ENCODE measurements at places on chromosomes 5 and 9. TPM values are rescaled to one million over a fixed set of nuclear protein-coding genes. Genes with fewer than 3 reads are reported as not detected.

Gene TGFBI
- 295 TPM for polyA plus RNA-seq

Gene TTC1
- polyA plus RNA-seq: 59.9 TPM

Gene C5orf24
- polyA plus RNA-seq: 120 TPM

Gene LRRC19
- polyA plus RNA-seq: 15.3 TPM

Gene ZNF879
- polyA plus RNA-seq: 9.8 TPM

Gene DOCK8
- 13.3 TPM for polyA plus RNA-seq

Gene SLC46A2
- 0.20 TPM for polyA plus RNA-seq

DNA sequence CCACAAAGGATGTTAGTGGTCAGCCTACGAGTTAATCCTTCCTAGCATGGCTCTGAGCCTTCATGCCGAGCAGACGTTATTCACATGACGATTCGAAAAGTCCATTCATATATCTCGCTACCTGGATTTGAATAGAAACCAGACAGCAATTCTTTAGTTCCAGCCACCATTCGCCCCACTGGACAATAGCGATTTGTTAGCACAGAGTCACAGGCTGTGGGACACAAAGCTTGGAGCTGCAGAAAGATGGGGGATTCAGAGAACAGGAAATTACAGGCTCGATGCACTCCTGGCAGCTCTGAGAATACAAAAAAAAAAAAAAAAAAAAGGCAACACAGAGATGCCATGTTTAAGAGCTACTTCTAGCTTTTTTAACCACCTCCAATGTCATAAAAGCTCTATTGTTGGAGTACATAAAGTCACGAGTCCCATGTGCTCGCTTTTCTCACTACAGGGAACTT lies 110.7 kb downstream of the NR6A1 start:
- DNase-seq: peak; percentile 61

GRCh38 chr5:77366717-77367500 lies 125.2 kb downstream of the WDR41 start:
- no peak for DNase-seq

DNA sequence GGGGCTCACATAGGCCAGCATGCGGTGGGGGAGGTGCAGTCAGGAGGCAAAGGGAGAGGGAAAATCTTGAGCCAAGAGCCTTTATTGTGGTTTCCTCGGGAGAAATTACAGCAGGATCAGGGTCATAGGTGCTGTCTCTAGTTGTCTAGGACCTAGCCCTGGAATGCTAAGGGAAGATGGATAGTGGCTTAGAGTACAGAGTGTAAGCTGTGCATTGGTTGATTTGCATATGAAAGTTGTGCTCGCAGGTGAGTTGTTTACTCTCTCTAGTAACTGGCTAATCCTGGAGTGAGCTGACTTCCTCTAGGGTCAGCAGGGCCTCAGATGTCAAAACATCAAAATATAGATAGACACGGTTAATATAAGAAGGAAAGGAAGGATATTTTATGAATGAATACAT lies 877.7 kb downstream of the TLE4 start:
- DNase-seq: no peak

DNA sequence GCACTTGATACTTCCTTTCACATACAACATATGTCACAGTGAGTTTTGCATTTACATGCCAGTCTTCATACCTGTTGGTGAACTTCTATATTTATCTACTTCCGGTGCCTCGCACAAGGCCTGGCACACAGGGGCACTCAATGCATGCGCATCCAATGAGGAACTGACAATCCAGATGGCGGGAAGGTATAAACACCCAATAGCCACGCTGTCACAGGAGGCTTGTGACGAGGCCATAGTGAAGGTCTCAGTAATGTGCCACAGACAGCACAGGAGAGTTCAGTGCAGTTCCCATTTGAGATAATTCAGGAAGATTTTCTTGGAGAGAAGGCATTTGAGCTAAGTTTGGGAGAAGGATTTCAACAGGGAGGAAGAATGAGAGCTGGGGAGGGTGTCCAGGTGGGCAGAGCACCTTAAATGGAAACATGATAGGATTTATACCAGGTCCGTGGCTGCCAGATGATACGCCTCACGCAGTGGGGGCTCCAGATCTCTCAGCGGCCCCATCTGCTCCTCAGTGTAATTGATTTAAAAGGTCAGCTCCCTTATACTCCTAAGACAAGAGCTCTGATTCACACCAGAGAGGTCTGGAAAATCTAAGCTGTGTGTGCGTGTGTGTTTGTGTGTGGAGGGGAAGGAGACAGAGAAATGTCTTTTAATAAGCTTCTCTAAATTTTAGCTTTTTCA lies 206.2 kb downstream of the DCP2 start:
- DNase-seq: no peak

GRCh38 chr5:39282561-39282960 lies 63.2 kb upstream of the FYB1 start:
- no peak for DNase-seq

GRCh38 chr9:126442636-126443035 lies 116.0 kb downstream of the MVB12B start:
- DNase-seq: no peak

GRCh38 chr9:21961569-21961968 lies 32.6 kb downstream of the CDKN2A start:
- DNase-seq: no peak

GRCh38 chr9:130891688-130892476 lies 4.7 kb downstream of the QRFP start:
- DNase-seq: no peak

Data from right renal pelvis (tissue), 4 donors.